Caco-2 (cell line): ENCODE measurements at places on chromosomes 3 and 15.

GRCh38 chr15:49225572-49226281 is 55.7 kb downstream of the GALK2 start:
- DNase-seq = peak; percentile 58

- no peak for DNase-seq
These were observed 923 bp downstream of the SIAH2 start for GRCh38 chr3:150761831-150762661.

DNA sequence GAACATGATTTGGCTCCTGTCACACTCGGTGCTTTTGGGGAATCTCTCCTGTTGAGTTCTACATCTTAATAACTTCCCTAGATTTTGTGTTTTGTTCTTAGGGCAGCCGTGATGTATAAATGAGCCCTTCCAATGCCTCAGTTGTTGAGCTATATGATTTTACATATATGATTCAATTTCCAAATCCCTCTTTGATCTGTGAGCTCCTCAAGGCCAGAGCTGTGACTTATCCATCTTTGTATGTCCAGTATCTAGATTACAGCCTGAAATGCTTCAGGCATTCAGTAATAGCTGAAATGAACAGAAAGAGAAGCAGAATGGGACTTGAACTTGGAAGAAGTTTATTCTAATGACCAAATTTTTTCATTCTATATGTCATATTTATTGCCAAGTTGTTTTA is 26.6 kb downstream of the CGGBP1 start:
- no peak for DNase-seq

- DNase-seq = no peak
These were observed 5.3 kb upstream of the HDAC11 start for GRCh38 chr3:13474776-13475303.

GRCh38 chr3:4060064-4060463 is 243.1 kb upstream of the SETMAR start:
- no peak for DNase-seq

DNA sequence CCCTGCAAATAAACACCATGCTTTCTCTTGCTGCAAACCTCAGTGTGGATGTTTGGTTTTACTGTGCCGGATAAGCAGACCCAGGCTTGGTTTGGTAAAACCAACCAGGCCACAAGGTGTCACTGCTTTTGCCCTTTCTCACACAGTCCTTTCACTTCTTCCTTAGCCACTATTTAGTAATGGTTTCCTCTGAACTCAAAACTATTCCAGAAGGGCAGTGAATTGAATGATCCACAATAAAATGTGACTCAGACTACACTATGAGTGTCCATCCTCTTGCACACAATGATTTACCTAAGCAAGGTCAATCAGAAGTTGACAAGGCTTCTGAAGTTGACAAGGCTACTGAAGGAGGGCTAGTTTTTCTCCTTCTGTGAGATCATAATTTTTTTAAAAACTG is 552.4 kb upstream of the CCDC54 start:
- DNase-seq = peak; percentile 26

- DNase-seq = no peak
These were observed 128.6 kb downstream of the SLCO3A1 start for GRCh38 chr15:91981821-91982800.

DNA sequence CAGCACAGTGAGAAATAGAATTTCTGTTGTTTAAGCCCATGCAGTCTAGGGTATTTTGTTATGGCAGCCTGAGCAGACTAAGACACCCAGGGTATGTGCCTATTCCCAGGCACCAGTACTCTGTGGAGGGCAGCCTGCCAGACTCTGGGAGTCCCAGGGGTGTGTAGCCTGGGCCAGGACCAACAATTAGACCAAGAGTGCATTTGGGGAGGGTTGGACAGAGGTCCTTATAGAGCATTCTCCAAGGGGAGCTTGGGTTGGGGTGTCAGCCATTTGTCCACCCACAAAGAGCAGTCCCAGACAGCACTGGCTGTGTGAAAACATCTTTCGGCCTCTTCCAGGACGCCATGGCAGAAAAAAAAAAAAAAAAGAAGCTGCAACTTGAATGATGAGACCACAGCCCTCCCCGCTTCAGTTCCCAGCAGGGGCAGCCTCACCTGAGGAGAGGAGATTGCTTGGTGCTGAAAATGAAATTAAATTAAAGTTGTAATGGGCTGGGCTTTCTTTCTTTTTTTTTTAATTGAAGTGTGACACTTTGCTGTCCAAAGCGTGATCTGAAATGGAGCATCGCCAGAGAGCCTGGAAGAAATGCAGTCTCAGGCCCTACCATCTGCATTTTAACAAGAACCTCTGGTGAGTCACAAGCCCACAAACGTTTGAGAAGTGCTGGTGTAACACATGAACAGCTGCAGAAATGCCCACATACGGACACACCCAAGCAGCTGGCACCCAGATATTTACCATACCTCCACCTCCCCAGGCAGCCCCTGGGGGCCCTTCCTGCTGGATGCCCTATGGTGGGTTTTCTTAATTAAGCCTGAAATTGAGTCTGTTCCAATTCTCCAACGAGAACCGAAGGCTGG is 21.3 kb upstream of the CAV3 start:
- no peak for DNase-seq

GRCh38 chr3:35385271-35385670 is 254.1 kb upstream of the ARPP21 start:
- no peak for DNase-seq

- no peak for DNase-seq
These were observed 10.5 kb downstream of the THOC7 start for GRCh38 chr3:63853106-63853505.

DNA sequence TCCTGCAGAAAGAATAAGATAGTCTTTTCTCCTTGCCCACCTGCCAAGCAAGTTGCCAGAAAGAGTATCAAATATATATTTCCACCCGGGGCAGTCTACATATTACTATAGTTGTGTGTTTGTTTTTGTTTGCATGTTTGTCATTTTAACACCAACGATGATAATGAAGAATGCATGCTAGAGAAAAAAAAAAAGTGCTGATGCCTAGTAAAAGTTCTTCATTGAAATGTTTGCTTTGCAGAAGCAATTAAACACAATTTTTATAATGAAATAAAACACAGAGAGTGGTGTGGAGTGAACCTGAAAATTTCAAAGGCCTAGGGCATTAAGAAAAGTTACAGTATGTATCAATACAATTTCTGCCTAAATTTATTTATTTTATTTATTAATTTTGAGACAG is 2.5 kb upstream of the PCLAF start:
- DNase-seq = no peak

GRCh38 chr3:64056606-64057180 is 33.4 kb upstream of the PSMD6 start:
- no peak for DNase-seq

GRCh38 chr3:170338690-170339340 is 18.7 kb upstream of the SKIL start:
- DNase-seq = no peak

DNA sequence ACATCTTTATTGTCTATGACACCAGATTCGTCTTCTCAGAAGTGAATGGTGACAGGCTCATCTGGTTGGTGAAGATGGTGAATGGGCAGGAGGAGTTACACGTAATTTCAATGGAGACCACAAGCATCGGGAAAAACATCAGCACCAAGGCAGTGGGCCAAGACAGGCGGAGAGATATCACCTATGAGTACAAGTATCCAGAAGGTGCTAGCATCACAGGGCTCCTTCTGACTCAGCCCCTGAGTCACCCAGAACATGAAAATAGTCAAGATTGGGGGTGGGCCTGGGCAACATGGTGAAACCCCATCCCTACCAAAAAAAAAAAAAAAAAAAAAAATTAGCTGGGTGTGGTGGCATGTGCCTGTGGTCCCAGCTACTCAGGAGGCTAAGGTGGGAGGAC is 32.6 kb downstream of the TGM4 start:
- DNase-seq = no peak
